ENCODE measurements at places on chromosomes 1 and 21. TPM values are rescaled to one million over a fixed set of nuclear protein-coding genes. Genes with fewer than 3 reads are reported as not detected.

DNA sequence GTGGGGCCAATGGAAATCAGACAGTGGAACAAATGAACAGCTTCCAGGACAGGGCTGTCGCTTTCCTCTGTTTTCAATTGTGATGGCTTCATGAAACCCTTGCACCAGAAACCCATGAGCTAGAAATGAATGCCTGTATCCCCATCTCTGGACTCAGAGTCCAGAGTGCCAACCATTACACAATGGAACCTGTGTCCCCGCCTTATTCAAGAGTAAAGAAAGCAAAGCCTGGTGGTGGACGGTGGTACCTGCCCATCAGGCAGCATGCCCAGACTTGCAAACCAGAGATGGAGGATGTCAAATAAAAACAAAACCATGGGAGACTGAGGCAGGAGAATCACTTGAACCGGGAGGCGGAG, 4.4 kb upstream of the CAPN2 start:
- no peaks in the 10 kb centered on the region for H3K27me3 ChIP-seq
- H3K27ac ChIP-seq: peak overlapping the region; percentile 30
- H3K4me3 ChIP-seq: no peak overlapping the region
- peak; percentile 61 for DNase-seq

GRCh38 chr1:47574451-47575165, 136.8 kb downstream of the FOXD2 start:
- no peaks in the 10 kb centered on the region for H3K27me3 ChIP-seq
- no peak for DNase-seq
- peaks cover 7% of the 10 kb centered on the region for H3K4me1 ChIP-seq
- no peak overlapping the region for H3K27ac ChIP-seq

The LCE1B gene
- not detected for total RNA-seq

- no peaks in the 10 kb centered on the region for H3K27me3 ChIP-seq
- DNase-seq: no peak
- H3K4me3 ChIP-seq: no peak overlapping the region
- H3K36me3 ChIP-seq: no peaks in the 10 kb centered on the region
- H3K27ac ChIP-seq: peak overlapping the region; percentile 65
- H3K4me1 ChIP-seq: no peaks in the 10 kb centered on the region
Observed at GRCh38 chr21:42703136-42703908, 49.9 kb downstream of the PDE9A start.

DNA sequence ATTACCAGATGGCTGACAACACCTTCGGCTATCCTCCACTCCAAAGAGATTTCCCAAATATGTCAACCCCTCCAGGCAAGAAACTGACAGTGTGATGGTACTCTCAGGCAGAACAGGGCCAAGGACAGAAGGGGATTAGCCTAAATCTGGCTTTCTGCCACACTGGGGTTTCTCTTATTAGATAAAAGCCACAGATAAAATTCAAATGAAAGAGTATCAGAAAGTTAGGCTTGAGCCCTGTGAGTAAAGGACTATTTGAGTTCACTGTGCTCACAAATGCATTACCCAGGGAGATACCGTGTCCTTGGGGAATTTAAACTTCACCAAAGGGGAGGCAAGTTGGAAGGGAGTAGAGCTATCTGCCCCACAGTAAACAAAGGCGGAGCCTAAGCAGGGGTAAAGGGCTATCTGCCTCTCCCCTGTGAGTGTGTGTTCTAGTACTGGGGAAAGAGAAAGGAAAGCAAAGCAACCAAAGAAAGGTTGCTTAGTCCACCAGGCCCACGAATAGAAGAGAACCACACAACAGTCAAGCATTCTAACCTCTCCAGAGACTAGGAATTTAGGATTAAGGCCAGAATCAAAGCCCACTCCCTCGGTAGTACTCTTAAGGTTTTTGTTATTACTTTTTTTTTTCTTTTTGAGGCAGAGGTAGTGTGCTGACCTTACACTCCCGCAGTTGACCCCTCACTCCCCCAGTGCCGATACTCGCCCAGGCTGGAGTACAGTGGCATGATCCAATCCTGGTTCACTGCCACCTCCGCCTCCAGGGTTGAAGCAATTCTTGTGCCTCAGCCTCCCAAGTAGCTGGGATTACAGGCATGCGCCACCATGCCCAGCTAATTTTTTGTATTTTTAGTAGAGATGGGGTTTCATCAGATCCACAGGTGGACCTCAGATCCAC, 12.7 kb downstream of the TPM3 start:
- peaks cover 3% of the 10 kb centered on the region for H3K36me3 ChIP-seq
- DNase-seq: no peak
- peaks cover 46% of the 10 kb centered on the region for H3K4me1 ChIP-seq
- H3K27me3 ChIP-seq: no peaks in the 10 kb centered on the region
- H3K27ac ChIP-seq: peak overlapping the region; percentile 96

- peaks cover 9% of the 10 kb centered on the region for H3K4me1 ChIP-seq
- H3K36me3 ChIP-seq: no peaks in the 10 kb centered on the region
- H3K27ac ChIP-seq: no peak overlapping the region
- DNase-seq: no peak
- no peaks in the 10 kb centered on the region for H3K27me3 ChIP-seq
- no peak overlapping the region for H3K4me3 ChIP-seq
Observed at GRCh38 chr1:10559386-10559785, 84.6 kb downstream of the PEX14 start.

DNA sequence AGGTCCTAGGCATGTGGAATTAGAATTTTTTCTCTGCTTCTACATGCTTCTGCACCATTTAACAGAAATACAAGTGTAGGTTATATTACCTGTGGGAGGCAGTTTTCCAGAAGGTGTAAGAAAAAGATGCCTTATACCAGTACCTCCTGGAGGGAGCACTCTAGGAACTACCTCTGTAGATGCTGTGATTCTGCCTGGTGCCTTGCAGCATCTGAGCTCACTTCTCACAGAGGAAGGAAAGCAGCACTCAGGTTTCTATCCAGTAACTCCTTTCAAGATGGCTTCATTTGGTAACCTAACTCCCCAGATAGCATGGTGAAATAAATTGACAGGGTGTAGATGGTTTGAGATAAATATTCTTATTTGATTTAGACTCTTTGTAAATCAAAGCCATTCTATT, 50.3 kb downstream of the GIPC2 start:
- no peak overlapping the region for H3K4me3 ChIP-seq
- no peaks in the 10 kb centered on the region for H3K27me3 ChIP-seq
- H3K4me1 ChIP-seq: 0 out of 2 replicates have a peak, but pooled peaks cover 4% of the 10 kb centered on the region
- DNase-seq: no peak
- no peaks in the 10 kb centered on the region for H3K36me3 ChIP-seq

- no peaks in the 10 kb centered on the region for H3K36me3 ChIP-seq
- H3K4me1 ChIP-seq: peaks cover 7% of the 10 kb centered on the region
- H3K4me3 ChIP-seq: no peak overlapping the region
Observed at GRCh38 chr1:31152181-31152795, 86.8 kb upstream of the PUM1 start.

- no peak for DNase-seq
- H3K27me3 ChIP-seq: no peaks in the 10 kb centered on the region
- no peaks in the 10 kb centered on the region for H3K36me3 ChIP-seq
- no peak overlapping the region for H3K4me3 ChIP-seq
- H3K27ac ChIP-seq: no peak overlapping the region
Observed at GRCh38 chr1:30698401-30698981, 24.9 kb downstream of the MATN1 start.

The LAPTM5 gene
- 0.14 TPM for total RNA-seq

- H3K4me1 ChIP-seq: peaks cover 4% of the 10 kb centered on the region
- H3K27me3 ChIP-seq: no peaks in the 10 kb centered on the region
- no peak for DNase-seq
- no peak overlapping the region for H3K4me3 ChIP-seq
- no peak overlapping the region for H3K27ac ChIP-seq
- H3K36me3 ChIP-seq: no peaks in the 10 kb centered on the region
Observed at GRCh38 chr1:154361357-154361756, 36.0 kb downstream of the ATP8B2 start.

The SLC1A7 gene
- not detected for total RNA-seq

The KCNJ15 gene
- not detected for total RNA-seq

DNA sequence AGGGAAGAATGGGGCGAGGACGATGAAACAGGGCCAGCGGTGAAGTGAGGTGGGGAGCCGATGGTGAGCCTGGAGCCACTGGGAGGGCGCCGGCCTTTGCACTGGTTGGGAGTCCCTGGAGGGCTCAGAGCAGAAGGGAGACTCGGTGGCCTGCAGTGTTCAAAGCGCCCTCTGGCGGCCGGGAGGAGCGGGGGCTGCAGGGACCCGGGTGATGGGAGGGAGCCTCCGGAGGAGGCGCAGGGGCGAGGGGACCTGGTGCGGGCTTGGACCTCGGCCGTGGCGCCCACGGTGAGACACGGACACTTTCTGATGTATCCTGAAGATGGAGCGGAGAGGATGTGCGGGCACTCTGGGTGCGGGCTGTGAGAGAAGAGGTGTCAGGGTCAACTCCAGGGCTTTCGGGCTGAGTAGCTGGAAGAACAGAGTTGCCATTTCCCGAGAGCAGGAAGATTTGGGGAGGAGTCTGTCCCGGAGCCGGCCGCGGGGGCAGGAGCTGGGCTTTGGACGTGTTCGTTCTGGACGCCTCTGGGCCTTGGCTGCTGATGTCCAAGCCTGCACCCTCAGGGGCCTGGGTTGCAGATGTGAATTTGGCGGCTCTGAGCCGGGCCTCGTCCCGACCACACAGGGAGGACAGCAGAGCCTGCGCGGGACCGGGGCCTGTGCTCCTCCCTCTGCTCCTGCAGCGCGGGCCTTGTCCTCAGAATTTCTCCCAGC, 29.7 kb downstream of the HEYL start:
- no peaks in the 10 kb centered on the region for H3K27me3 ChIP-seq
- H3K27ac ChIP-seq: no peak overlapping the region
- H3K4me3 ChIP-seq: no peak overlapping the region
- no peaks in the 10 kb centered on the region for H3K36me3 ChIP-seq

The PTPN22 gene
- not detected for total RNA-seq

The LCE3D gene
- not detected for total RNA-seq

GRCh38 chr1:207851696-207852095, 59.2 kb downstream of the CD34 start:
- H3K4me3 ChIP-seq: no peak overlapping the region
- DNase-seq: no peak
- H3K27me3 ChIP-seq: no peaks in the 10 kb centered on the region
- peaks cover 3% of the 10 kb centered on the region for H3K4me1 ChIP-seq

DNA sequence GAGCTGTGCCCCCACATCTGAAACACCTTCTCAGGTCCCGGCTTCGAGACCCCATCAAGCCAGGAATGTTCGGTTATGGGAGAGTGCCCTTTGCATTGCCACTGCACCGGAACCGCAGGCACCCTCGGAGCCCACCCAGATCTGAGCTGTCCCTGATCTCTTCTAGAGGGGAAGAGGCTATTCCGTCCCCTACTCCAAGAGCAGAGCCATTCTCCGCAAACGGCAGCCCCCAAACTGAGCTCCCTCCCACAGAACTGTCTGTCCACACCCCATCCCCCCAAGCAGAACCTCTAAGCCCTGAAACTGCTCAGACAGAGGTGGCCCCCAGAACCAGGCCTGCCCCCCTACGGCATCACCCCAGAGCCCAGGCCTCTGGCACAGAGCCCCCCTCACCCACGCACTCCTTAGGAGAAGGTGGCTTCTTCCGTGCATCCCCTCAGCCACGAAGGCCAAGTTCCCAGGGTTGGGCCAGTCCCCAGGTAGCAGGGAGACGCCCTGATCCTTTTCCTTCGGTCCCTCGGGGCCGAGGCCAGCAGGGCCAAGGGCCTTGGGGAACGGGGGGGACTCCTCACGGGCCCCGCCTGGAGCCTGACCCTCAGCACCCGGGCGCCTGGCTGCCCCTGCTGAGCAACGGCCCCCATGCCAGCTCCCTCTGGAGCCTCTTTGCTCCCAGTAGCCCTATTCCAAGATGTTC, 4.3 kb downstream of the ADAMTSL4 start:
- no peak for DNase-seq
- no peak overlapping the region for H3K4me3 ChIP-seq
- H3K36me3 ChIP-seq: no peaks in the 10 kb centered on the region
- no peaks in the 10 kb centered on the region for H3K27me3 ChIP-seq
- peak overlapping the region; percentile 67 for H3K27ac ChIP-seq

- no peaks in the 10 kb centered on the region for H3K27me3 ChIP-seq
- no peaks in the 10 kb centered on the region for H3K4me1 ChIP-seq
Observed at GRCh38 chr1:14724678-14725077, 126.2 kb downstream of the KAZN start.
